ENCODE measurements at places on chromosomes 7 and 10.

DNA sequence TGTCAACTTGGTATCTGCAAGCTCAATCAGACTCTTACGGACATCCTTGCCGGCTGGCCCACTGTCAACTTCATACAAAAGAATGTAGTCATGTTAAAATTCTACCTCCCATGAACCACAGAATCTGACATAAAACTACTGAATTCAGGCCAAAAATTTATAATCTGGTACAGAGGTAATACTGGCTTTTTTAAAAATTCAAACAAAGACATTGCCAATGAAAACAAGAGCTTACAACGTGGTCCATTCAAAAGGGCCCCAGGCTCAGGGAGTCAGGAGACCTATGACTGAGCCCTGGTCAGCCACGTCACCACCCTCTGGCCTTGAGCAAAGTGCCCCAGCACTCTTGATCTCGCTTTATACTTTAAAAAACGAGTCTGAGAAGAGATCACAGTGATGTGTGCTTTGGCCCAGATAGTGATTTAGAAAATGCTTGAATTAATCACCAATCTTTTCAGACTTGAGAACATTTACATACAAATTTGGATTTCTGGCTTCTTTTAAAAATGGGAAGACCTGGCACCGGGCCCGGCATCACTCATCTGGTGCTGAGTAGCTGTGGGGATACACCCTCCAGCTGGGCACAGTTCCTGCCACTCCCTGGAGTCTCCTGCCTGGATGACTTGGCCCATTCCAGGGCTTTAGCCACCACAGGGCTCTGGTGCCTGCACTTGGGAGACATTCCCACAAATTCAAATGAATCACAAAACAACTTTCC, 94.1 kb downstream of the PIP4K2A start:
- no peak for DNase-seq

- DNase-seq, result no peak
These were observed 2.7 kb upstream of the PDGFA start for GRCh38 chr7:522071-522950.

DNA sequence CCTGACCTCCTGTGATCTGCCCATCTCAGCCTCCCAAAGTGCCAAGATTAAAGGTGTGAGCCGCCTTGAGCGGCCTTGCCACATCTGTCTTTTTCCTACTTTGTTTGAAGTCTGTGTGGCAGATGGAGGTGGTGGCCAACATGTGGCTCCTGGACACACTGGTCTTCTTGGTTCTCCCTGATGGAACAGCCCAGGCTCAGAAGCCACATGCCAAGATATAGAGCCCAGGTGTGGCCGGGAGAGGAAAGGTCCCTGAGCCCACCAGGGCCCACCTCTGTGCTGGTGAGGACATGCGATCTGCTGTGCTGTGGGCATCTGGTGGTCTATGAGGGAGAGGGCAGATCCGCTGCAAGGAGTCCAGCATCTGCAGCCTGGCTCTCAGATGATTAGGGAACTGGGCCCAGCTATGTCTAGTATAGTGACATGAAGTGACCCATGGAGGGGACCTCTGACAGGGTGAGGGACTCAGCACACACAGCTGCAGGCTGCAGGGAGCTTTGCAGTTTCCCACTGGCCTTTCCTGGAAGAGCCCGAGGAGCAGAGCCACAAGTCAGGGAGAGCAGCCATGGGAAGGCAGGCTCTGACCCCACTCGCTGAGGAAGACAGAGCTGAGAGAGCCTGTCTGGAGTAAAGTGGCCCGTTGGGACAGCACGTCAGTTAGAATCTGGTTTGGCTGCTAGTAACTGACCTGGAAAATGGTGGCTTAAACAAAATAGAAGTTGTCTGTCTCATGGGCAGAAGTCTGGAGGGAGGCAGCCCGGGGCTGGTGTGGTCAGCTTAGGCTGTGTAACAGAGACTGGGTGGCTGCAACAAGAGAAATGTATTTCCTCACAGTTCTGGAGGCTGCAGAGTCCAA, 25.9 kb downstream of the ADCY1 start:
- no peak for DNase-seq

DNA sequence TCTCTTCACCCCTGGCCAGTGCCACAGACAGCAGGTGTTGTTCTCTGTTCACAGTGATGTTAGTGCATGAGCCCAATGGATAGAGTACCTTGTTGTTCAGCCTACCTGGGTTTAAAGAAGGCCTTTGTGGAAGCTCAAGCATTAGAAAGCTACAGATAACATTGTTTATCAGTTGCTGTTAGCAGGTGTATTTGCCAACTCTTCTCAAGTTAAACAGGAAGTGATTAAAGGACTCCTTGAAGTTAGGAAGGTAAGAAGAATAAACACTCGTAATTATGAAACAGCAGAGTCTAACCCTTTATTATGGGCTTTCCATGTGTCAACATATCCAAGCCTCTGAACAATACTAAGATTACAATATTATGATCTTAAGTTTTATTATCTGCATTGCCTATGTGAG, 25.9 kb downstream of the RGR start:
- no peak for DNase-seq

- no peak for DNase-seq
These were observed 29.9 kb upstream of the CC2D2B start for GRCh38 chr10:95877881-95878280.

GRCh38 chr7:24755541-24756407, 1.5 kb downstream of the GSDME start:
- no peak for DNase-seq

DNA sequence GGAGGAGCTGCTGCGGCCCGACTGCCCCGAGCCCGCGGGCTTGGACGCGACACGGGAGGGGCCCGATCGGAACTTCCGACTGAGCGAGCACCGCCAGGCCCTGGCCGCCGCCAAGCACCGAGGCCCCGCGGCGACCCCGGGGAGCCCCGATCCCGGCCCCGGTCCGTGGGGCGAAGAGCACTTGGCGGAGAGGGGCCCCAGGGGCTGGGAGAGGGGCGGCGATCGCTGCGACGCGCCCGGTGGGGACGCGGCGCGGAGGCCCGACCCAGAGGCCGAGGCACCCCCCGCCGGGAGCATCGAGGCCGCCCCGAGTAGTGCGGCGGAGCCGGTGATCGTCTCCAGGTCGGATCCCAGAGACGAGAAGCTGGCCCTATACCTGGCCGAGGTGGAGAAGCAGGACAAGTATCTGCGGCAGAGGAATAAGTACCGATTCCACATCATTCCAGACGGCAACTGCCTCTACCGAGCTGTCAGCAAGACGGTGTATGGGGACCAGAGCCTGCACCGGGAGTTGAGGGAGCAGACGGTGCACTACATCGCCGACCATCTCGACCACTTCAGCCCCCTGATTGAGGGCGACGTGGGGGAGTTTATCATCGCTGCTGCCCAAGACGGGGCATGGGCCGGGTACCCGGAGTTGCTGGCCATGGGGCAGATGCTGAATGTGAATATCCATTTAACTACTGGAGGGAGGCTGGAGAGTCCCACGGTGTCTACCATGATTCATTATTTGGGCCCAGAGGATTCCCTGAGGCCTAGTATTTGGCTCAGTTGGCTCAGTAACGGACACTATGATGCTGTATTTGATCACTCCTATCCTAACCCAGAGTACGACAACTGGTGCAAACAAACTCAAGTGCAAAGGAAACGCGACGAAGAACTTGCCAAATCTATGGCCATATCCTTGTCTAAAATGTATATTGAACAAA, 1.4 kb downstream of the OTUD1 start:
- DNase-seq, result no peak

- no peak for DNase-seq
These were observed 33.4 kb downstream of the INPP5A start for GRCh38 chr10:132570771-132571649.

- DNase-seq, result no peak
These were observed 295.0 kb downstream of the PARD3 start for GRCh38 chr10:34520084-34520483.

DNA sequence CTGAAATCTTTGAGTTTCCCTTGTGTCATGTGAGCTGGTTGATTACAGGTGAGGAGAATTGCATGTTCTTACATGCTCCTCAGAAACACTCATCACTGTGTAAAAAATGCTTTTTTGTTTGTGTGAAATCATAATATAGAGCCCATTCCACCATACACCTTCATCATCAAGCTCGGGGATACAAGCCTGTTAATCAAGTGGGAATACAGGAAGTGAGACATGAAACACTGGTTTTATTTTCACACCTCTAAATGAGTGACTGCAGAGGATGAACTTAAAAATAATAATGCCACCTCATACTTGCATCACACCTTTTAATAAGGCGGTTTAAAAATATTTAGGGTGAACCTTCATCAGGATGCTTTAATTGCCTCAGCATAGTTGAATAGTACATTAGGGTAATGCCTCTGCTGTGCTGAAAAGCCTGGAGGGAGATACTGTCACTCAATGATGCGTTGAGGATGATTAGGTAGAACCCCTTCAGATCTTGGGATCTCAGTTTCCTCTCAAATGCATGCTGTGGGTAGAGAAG, 164.6 kb downstream of the AUTS2 start:
- DNase-seq, result no peak

DNA sequence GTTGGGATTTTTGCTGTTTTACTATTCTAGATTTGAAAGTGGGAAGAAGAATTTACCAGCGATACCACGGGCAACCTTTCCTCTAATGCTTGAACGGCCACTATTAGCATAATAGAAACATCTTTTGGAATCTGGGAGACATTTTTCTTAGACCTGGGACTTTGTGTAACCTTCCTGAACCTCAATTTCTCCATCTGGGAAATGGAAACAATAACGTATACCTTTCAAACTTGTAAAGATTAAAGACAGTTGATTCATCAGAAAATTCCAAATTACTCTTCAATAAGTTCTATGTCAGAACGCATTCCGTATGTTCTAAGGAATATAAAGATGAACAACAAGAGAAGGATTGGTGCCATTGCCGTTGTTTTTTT, 453 bp upstream of the RNLS start:
- no peak for DNase-seq

DNA sequence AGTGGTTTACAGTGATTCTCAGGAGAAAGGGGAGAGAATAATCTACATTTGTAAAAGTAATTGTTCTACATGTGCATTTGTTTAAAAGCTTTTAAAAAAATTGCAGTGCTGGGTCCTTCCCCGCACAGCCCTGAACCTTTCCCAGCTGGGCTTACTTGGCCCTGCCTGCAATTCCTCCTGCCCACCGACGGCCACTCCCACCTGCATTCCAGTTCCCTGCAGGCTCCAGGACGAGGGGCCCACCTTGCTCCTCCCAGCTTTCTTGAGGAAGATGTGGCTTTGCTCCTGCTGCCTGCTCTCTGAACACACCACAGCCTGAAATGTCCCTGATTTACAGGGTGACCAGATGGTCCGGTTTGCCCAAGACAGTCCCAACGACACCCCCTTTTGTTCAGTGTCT, 222.7 kb downstream of the PRPF18 start:
- DNase-seq, result no peak

- no peak for DNase-seq
These were observed 29.3 kb upstream of the MTPAP start for GRCh38 chr10:30378201-30378995.

GRCh38 chr7:151428378-151429236, 11.3 kb downstream of the CRYGN start:
- DNase-seq, result no peak

DNA sequence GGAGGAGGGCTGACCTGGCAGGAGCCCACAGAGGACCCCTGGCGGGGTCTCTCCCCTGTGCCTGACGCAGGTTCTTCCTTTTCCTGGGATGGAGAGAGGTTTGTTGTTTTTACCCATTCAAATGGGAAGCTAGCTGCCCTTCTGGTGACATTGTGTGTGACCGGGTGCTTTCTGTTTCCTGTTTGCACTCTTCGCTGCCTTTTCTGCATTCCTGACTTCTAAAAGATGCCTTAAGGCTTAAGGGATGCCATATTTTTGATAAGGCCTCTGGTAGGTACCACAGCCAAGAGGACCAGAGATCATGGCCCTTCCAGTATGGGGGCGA, 20.3 kb downstream of the ZNF783 start:
- DNase-seq, result no peak
